ENCODE measurements at places on chromosomes 1 and 21.

- DNase-seq = no peak
Observed at GRCh38 chr1:156527584-156527983, 27.0 kb upstream of the MEF2D start.

DNA sequence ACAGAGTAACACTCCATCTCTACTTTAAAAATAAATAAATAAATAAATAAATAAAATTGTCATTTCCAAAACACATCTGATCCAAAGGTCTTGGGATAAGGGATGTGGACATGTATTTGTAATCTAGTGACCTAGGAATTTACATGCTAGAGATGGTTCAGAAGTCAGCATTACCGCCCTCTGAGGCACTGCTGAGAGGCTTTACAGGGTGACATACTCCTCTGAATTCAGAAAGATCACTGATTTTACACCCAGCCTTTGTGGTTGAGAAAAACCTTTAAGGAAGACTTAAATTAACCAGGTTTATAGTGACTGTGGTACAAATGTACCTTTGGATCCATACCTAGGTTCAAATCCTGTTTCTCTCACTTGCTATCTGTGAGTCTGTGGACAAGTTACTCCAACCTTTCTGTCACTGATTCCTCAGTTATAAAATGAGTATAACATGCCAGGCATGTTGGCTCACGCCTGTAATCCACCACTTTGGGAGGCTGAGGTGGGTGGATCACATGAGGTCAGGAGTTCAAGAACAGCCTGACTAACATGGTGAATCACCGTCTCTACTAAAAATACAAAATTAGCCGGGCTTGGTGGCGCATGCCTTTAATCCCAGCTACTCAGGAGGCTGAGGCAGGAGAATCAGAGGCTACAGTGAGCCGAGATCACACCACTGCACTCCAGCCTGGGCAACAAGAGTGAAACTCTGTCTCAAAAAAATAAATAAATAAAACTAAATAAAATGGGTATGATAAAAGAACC, 20.1 kb downstream of the OSBPL9 start:
- DNase-seq = no peak

GRCh38 chr21:34890724-34891612, 158.1 kb downstream of the RUNX1 start:
- peak; percentile 51 for DNase-seq

- DNase-seq = no peak
Observed at GRCh38 chr1:88455621-88456256, 228.3 kb upstream of the PKN2 start.

- no peak for DNase-seq
Observed at GRCh38 chr1:112806090-112806642, 91.0 kb upstream of the PPM1J start.

GRCh38 chr1:31521761-31522555, 54.4 kb upstream of the TINAGL1 start:
- DNase-seq = no peak

GRCh38 chr1:48939042-48939441, 162.4 kb upstream of the BEND5 start:
- no peak for DNase-seq

DNA sequence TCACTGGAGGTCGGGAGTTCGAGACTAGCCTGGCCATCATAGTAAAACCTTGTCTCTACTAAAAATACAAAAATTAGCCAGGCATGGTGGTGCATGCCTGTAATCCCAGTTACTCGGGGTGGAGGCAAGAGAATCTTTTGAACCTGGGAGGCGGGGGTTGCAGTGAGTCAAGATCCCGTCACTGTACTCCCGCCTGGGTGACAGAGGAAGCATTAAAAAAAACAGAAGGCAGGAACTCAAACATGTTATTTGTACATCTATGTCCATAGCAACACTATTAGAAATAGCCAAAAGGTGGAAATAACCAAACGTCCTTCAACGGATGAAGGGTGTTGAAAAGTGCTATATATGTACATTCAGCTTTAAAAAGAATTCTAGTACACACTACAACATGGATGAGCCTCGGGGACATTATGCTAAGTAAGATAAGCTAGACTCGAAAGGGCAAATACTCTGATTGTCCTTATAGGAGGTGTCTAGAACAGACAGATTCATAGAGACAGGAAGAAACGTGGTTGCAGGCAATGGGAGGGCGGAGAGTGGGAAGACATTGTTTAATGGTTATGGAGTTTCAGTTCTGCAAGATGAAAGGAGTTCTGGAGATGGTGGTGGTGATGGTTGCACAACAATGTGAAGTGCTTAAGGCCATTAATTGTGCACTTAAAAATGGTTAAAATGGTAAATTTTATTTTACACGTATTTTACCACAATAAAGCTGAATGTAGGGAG, 19.2 kb downstream of the NLRP3 start:
- peak; percentile 19 for DNase-seq

DNA sequence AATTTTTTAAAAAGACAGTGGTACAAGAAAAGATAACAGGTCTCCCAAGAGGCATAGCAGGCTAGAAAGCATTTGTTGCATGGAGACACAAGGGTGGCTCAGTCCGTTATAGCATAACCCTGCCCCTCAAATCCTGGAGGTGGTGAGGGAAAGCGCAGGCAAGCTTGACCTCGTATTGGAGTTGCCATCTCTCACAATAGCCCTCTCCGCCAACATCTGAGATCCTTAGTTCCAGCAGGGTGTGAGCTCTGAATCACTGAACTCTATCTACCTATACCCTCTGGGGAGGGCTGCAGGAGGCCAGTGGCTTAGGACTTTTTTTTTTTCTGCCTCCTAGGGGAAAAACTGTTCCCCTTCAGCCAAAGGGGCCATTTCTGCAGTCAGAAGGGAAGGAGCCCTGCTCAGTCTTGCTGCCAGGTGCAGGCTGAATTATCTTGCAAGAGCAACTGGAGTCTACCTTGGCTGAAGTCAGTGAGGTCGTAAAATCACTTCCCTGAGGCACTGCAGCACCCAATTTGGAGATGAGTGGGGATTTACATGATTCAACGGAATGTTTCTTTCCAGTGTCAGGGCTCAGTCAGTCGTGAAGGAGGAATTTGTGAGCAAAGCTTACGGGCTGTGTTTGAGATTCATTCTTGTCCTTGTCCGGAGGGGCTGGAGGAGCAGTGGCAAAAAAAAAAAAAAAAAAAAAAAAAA, 17.2 kb upstream of the C8A start:
- no peak for DNase-seq

DNA sequence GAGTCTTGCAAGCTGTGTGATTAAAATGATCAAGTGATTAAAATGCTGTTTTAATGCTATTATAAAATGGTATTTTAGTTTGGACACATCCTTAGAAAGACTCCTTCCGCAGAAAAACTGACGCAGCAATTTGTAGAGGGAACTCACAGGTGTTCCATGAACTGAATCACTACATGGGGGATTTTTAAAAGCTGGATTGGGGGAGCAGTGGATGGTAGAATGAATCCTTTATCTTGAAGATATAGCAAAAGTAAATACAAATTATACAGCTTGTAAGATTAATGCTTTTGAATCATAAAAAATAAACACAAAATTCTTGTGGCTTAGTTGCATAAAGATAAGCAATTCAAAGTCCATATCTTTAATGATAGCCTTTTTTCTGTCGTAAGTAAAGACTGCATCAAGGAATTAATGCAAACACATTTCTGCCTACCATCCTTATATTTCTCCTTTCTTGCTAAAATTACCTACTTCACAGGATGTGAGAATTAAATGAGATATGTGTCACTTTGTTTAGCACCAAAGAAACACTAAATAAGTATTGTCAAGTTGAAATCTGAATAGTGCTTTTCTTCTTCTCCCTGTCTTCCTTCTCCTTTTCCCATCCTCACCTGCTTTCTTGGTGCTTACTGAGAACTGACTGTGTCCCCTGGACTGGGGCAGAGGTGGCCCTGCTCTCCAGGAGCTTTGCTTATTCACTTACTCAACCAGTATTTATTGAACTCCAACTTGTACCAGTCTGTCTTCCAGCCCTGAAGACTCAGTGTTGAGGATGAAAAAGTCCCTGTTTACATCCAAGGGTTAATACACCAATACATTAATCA, 61.5 kb upstream of the F3 start:
- no peak for DNase-seq

DNA sequence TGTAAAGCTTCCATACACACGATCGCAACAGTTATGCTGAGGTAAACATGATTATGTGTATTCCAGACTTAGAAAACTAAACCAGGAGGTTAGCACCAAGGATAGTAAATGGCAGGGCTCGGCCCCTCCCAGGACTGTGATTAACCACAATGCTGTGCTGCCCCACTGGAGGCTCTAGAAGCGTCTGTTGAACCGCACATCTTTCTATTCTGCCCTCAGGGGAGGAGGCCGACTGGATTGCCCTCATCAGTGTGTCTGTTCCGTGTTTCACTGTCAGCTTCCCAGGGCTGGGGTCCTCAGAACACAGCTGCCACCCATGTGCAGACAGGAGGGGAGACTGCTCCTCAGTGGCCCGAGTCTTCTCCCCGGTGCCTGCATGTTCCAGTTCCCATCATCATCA, 12.8 kb upstream of the ASCL5 start:
- no peak for DNase-seq

- no peak for DNase-seq
Observed at GRCh38 chr1:30372792-30373433, 350.5 kb downstream of the MATN1 start.

- no peak for DNase-seq
Observed at GRCh38 chr1:112458756-112459155, 50.0 kb upstream of the WNT2B start.

GRCh38 chr1:110309139-110309538, 30.0 kb upstream of the RBM15 start:
- DNase-seq = no peak

DNA sequence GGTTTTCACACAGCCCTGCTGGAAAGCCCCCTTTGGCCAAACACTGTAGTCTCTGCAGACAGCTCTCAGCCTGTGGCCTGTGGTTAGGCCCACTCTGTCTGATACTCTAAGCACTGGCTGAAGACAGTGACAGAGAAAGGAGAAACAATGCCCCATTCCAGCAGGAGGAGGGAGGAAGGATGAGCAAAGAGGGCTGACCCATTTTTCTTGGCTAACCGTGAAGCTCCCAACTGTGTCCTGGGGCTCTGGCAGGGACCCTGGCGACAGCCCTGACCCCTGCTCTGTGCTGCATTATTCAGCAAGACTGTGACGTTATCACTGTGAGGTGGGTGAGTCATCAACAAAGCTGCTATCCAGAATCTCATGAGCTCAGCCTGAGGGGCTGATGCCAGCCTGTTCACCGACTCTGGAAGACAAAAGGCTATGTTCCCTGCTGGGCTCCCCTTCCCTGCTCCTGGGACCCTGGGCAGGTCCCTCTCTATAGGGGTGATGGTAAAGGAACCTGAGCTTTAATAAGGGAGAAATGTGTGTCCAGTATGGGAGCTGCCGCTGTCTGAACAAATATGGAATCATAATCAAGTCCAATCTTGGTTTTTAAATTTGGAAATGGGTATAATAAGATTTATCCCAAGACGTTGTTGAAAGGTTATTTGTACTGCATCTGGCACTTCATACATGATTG, 107.0 kb downstream of the RHOU start:
- no peak for DNase-seq

DNA sequence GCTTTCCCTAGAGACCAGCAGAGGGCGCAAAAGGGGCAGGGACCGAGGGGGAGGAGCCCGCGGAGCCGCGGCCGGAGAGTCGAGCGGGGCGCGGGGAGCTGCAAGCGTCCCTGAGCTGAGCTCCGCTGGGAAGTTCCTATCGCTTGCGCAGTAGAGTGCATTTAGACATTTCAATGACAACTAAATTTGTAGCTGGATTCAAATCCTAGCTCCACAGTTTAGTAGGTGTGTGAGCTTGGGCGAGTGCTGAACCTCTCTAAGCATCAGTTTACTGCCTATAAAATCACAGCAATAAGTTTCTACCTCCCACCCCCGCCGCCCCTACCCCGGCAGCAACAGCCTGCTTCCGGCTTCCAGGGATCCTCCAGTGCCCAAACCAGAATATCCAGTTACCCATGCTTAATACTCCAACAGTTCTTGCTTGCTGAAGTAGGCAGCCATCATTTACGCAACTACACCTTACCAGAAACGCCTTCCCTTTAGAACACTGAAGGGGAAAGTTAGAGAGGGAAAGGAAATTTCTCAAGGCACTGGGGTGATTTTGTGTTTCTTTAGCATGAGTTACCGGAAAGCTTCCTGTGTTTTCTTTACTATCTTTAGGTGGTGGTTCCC, 9.1 kb downstream of the TLR5 start:
- DNase-seq = peak; percentile 89

DNA sequence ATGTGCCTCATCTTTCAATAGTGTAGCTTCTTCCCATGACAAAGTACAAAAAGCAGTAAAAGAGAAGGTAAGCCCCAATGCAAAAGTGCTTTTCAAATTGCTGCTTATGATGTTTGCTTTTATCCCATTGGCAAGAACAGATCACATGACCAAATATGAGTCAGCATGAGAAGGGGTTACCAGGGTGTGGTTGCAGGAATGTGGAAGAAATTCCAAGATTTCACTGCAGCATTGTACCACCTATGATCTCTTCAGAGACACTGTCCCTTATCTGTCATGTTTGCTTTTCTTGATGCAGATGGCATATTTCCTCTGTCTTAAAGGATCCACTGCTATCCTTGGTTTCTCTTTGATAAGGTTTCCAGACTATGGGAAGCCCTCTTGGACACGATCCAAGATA, 1006.9 kb upstream of the PRMT6 start:
- no peak for DNase-seq

DNA sequence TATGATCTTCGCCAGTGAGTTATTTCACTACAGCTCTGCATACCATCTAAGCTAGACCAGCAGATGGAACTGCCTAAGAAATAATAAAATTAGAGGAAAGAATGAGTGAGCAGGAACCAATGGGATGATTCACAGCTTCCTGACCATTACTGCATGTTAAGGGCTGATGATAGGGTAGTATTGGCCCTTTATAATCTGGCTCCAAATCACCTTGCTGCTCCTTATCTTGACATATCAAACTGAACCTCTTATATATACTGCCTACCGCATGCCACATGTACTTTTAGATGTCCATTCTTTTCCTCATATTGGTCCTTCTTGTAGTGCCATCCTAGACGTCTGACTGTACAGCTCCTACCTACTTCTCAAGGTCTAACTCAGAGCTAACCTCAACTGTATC, 524.4 kb downstream of the DPYD start:
- DNase-seq = no peak

GRCh38 chr1:85544689-85545215, 35.8 kb upstream of the CCN1 start:
- DNase-seq = no peak

GRCh38 chr1:21725748-21726392, 56.7 kb upstream of the RAP1GAP start:
- no peak for DNase-seq
